ENCODE measurements at places on chromosomes 12 and 14. TPM values are rescaled to one million over a fixed set of nuclear protein-coding genes. Genes with fewer than 3 reads are reported as not detected.
A peak's percentile ranks its signal among the peaks of the same experiment; 100 is the strongest.

DNA sequence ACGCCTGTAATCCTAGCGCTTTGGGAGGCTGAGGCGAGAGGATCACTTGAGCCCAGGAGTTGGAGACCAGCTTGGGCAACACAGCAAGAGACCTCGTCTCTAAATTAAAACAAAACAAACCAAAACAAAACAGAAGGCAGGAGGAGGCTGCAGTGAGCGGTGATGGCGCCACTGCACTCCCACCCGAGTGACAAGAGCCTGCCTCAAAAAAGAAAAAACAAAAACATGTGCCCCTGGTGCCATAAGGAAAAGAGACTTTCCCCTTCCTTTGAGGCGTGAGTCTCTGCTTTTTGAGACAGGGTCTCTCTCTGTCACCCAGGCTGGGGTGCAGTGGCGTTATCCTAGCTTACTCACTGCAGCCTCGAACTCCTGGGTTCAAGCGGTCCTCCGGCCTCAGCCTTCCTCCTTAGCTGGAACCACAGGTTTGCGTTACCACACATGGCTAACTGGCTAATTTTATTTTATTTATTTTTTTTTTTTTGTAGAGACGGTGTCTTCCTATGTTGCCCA lies 9.0 kb upstream of the EAPP start:
- H3K4me1 ChIP-seq: no peaks in the 10 kb centered on the region
- no peaks in the 10 kb centered on the region for H3K36me3 ChIP-seq
- H3K27me3 ChIP-seq: no peaks in the 10 kb centered on the region

DNA sequence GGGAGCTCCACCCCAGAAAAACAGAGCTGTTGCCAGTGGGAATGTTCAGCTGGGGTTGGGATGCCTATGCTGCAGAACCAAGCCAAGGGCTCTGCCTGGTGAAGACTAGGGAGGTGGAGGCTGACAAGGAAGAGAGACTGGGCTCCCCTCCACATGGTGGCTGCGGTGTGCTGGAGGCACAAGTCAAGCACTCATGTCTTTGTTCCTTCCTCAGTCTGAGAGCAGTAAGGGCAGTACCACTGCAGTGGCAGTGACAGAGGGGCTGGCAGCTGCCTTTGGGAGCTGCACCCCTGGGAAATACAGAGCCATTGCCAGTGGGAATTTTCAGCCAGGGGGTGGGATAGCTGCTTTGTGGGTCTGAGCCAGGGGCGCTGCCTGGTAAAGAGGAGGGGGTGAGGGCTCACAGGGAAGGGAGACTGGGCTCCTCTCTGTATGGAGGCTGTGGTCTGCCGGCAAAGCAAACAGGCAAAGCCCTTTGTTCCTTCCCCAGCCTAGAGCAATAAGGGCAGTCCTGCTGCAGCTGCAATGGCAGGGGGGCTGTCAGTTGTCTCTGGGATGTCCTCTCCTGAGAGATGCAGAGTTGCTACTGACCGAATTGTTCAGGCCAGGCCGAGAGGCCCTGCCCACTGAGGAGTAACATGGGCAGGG lies 255.9 kb downstream of the RAD51B start:
- H3K36me3 ChIP-seq: no peaks in the 10 kb centered on the region
- H3K27ac ChIP-seq: no peak overlapping the region
- H3K4me1 ChIP-seq: no peaks in the 10 kb centered on the region
- no peak overlapping the region for H3K4me3 ChIP-seq
- DNase-seq: no peak

DNA sequence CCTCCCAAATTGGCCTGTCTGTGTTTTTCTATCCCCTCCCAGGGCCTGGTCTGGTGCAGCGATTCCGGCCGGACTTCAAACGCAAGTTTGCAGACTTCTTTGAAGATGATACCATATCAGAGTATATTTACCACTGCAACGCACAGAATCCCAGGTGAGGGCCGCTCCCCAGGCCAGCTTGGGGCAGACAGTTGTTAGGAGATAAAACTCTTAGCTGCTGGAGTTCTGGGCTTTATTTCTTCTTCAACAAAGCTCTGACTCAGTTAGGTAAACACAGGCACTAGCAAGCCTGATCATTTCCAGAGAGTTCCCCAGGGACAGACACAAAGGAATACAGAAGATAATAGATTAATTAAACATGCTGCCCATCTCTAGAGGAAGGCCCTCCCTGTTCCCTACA lies 8.3 kb downstream of the ABHD4 start:
- peaks cover 100% of the 10 kb centered on the region for H3K36me3 ChIP-seq
- no peak overlapping the region for H3K27ac ChIP-seq
- no peaks in the 10 kb centered on the region for H3K4me1 ChIP-seq
- no peak for DNase-seq
- H3K4me3 ChIP-seq: no peak overlapping the region

DNA sequence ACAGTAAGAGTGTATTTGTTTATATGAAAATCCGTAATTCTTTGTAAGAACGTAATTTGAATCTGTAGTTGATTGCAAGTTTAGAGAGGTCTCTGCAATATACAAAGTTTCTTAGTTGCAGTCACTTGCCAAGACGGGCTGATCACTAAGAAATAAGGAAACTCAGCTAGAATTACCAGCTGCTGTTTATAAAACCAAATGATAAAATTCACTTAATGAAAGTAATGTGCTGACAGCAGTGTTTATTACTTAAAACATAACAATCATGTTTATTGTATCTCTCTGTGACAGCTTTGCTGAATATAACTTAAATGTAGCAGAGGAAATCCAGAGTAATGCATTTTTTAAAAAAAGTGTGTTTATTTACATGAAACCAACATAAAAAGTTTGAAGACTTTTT lies 31.2 kb downstream of the SRGAP1 start:
- H3K4me1 ChIP-seq: no peaks in the 10 kb centered on the region
- DNase-seq: no peak
- no peaks in the 10 kb centered on the region for H3K27me3 ChIP-seq
- H3K4me3 ChIP-seq: no peak overlapping the region
- no peaks in the 10 kb centered on the region for H3K36me3 ChIP-seq

- peaks cover 12% of the 10 kb centered on the region for H3K4me1 ChIP-seq
- H3K27me3 ChIP-seq: no peaks in the 10 kb centered on the region
- no peak for DNase-seq
- H3K4me3 ChIP-seq: no peak overlapping the region
- no peak overlapping the region for H3K27ac ChIP-seq
Observed at GRCh38 chr12:93306636-93307035, 71.1 kb upstream of the NUDT4 start.

GRCh38 chr12:43824207-43824775 lies 11.6 kb upstream of the TMEM117 start:
- no peak for DNase-seq
- no peaks in the 10 kb centered on the region for H3K27me3 ChIP-seq
- no peak overlapping the region for H3K4me3 ChIP-seq
- H3K27ac ChIP-seq: no peak overlapping the region

GRCh38 chr12:100668945-100669536 lies 95.6 kb downstream of the GAS2L3 start:
- H3K4me3 ChIP-seq: no peak overlapping the region
- H3K4me1 ChIP-seq: no peaks in the 10 kb centered on the region
- DNase-seq: peak; percentile 81
- H3K36me3 ChIP-seq: no peaks in the 10 kb centered on the region
- no peak overlapping the region for H3K27ac ChIP-seq
- H3K27me3 ChIP-seq: no peaks in the 10 kb centered on the region

DTX1 gene
- 17.2 TPM for total RNA-seq

GRIP1 gene
- total RNA-seq: 0.26 TPM
